EH (cell line): ENCODE measurements at places on chromosomes 12 and 14.
A peak's percentile ranks its signal among the peaks of the same experiment; 100 is the strongest.

- no peak for DNase-seq
Observed at GRCh38 chr12:121620333-121620891, 5.9 kb upstream of the ORAI1 start.

GRCh38 chr14:59273737-59274136 lies 85.3 kb downstream of the DAAM1 start:
- no peak for DNase-seq

DNA sequence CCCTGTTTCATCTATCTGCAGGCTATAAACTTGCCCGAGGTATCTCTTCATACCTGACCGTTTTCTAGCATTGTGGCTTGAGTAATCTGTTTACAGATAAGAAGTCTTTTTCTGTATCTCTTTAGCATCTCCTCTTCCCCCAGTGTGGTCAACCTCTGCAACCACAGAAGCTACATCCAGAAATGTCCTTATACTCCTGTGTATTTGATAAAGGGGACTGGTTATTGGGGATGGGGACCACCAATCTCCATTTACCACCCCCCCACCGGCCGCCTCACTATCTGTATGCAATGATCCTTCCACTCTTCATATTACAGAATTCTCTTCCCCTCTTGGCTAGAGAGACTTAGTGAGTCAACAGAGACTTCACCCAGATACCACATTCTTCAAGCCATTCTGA lies 3.4 kb upstream of the RPAP3 start:
- no peak for DNase-seq

- DNase-seq, result no peak
Observed at GRCh38 chr12:57235017-57235727, 5.7 kb downstream of the SHMT2 start.

GRCh38 chr12:78308701-78309100 lies 478.0 kb downstream of the NAV3 start:
- no peak for DNase-seq

GRCh38 chr14:56008150-56008549 lies 110.1 kb upstream of the PELI2 start:
- DNase-seq, result no peak

DNA sequence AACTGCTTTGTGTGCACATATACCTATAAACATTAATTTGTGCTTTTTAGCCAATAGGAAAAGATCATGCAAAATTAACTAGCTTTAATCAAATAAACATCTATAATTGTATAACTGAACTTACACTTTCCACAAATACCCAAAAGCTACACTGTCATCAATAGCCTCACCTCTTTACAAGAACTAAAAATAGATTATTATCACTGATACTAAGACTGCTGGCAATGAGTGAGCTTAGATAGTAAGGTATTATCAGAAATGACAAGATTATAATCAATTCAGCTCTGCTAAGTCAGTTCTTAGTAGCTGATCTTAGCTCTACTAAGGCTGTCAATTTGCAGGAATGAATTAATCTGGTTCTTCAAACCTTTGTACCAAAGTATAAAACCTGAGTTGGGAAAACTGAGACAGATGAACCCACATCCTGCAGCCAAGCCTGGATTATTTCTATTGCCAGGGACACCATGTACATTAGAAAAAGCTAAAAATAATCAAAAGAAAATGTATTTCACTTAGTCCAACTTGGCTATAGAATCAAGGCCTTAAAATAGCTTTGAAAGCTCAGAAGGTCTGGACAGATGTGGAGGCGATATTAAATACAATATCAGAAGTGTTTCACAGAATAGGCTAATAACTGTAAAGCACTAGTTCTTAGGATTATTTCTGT lies 5.2 kb downstream of the FKBP3 start:
- no peak for DNase-seq

- no peak for DNase-seq
Observed at GRCh38 chr14:26722258-26722657, 124.4 kb upstream of the NOVA1 start.

- peak; percentile 27 for DNase-seq
Observed at GRCh38 chr12:80752464-80752863, 35.8 kb downstream of the MYF5 start.

DNA sequence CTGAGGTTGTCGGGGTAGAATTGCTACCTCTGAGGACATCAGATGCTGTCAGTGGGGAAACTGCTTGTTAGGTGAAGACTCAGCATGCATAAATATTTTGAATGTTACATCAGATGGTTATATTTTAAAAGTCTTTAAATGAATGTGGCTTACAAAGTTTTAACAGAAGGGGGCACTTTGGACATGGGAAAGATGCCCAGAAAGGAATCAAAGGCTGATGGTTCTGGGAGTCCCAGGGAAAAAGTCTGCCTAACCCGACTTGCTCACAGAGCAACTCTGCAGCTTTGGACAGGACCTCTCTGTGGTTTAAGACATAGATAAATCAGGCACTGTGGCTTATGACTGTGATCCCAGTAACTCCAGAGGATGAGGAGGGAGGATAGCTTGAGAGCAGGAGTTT lies 474.9 kb downstream of the ATP23 start:
- DNase-seq, result peak; percentile 92

GRCh38 chr14:55701638-55702037 lies 121.6 kb downstream of the KTN1 start:
- peak; percentile 42 for DNase-seq

- no peak for DNase-seq
Observed at GRCh38 chr14:75510547-75510946, 11.7 kb upstream of the BATF start.

- DNase-seq, result peak; percentile 78
Observed at GRCh38 chr12:26097046-26097878, 27.6 kb downstream of the BHLHE41 start.
